Activated CD4-positive, alpha-beta T cell treated with anti-CD3 and anti-CD28 coated beads for 1 hour (primary cell): ENCODE measurements at places on chromosomes 7 and 10.

DNA sequence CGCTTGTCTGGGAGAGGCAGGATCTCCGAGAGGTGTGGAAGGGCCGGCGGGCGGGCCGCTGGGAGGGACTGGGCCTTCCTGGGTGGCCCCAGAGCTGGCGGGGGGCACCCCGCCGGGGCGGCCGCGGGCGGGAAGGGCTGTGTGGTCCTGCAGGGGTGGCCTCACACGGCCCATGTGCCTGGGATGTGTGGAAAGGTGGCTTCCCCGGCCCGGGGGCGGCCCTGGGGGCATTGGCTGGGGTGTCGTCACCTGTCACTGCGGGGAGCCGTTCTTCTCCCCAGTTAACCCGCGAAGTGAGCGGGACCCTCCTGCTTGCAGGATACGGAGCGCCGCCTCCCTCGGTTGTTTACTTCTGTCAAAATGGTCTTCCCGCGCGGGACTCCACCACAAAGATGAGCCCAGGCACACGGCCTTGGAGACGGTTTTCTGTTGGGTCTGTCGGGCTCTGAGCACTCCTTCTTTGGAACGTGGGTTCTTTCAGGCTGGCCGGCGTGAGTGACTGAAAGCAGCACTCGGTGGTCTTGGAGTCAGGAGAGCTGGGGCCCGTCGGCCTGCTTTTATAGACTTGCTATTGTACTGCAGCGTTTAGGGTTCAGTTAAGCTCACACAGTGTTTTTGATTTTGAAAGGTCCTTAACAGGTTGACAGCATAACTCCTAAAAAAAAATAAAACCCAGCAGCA, 700 bp downstream of the SMC3 start:
- peak; percentile 42 for DNase-seq

DNA sequence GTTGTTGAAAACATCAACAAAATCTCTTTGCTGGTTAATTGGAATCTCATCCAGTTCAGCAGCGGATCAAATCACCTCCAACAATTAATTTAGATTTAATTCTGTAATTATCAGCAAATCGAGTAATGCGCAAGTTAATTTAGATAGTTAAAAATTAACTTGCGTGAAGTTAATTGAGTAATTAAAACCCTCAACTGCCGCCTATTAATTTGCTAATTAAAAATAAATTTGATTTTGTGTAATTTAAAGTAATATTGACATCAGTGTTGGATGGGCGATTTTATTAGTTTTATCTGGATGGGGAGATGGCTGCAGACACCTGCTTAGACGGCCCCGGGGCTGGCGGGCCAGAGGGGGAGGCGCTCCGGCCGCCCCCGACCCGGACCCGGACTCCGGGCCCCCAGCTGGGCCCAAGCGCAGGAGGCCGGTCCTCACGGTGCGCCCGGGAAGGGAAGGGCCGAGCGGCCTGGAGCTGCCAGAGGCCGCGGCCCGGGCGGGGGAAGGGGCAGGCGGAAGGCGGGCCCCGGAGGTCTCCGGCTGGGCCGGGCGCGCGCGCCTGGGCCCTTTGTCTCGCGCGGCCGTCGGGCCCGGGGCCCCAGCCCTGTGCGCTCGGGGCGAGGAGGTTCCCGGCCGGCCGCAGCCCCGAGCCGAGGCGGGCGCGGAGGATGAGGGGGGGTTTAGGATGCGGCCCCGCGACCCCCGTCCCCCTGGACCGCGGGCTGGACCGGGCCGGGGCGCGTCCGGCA, 3.3 kb upstream of the UNCX start:
- DNase-seq: no peak

- no peak for DNase-seq
These were observed 73.2 kb downstream of the SEM1 start for GRCh38 chr7:96636342-96636860.

DNA sequence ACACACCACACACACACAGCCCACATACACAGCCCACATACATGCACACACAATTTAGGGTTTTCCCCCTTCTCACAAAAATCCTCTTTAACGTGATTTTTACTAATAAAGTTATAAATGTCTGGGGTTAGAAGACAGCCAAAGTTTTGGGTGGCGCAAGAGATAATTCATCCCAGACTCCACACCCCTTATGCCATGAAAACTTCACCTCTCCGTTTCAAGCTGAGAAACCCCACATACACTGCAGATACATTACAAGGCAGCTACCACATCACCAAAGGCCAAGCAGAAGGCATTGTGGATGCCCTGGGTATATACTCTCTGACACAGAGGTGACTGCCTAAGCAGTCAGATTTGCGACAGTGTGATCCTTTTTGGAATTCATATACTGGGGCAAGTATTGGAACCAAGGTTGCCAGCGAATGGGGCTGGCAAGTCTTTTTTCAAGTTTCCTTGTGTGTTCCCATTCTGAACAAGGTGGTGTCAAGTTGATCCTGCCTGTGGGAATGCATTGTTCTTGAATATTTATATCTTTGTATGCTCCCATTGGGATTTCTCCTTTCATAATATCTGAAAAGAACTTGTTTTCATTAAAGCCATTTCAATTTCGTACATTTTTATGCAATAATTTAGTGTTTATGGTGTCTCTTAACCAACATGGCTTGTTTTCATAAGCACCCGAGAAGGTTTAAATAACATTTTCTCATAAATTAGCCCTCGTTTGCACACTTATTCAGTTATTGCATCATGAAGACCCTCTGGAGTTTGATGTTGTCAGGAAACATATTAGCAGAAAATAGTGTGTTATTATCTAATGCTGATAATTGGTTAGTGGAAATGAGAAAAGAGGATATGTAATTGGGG, 130.2 kb downstream of the TCF7L2 start:
- DNase-seq: no peak

- no peak for DNase-seq
These were observed 486 bp downstream of the CACNA2D1 start for GRCh38 chr7:82443036-82443546.

DNA sequence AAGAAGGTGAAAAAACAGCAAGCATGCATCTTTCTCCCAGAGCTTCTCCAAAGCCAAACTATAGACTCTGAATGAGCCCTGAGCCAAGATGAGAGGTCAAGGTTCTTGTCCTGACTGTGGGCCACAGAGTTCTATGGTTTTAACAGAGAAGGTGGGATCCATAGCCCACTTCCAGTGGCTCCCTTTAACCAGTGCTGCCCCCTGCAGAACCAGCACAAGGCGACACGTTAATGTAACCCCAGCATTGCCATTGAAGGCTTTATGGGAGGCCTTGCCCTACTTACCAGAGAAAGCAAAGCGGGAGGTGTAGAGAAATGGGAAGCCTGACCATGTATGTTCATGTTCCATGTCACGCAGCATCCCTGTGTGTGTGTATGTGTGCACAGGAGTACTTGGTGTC, 243.6 kb downstream of the PRPF18 start:
- no peak for DNase-seq

DNA sequence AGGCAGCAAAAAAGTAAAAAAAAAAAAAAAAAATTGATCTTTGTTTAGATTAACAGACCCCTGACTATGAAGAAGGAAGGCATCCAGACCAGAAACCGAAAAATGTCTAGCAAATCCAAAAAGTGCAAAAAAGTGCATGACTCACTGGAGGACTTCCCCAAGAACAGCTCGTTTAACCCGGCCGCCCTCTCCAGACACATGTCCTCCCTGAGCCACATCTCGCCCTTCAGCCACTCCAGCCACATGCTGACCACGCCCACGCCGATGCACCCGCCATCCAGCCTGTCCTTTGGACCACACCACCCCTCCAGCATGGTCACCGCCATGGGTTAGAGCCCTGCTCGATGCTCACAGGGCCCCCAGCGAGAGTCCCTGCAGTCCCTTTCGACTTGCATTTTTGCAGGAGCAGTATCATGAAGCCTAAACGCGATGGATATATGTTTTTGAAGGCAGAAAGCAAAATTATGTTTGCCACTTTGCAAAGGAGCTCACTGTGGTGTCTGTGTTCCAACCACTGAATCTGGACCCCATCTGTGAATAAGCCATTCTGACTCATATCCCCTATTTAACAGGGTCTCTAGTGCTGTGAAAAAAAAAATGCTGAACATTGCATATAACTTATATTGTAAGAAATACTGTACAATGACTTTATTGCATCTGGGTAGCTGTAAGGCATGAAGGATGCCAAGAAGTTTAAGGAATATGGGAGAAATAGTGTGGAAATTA, 19.4 kb downstream of the GATA3 start:
- no peak for DNase-seq

DNA sequence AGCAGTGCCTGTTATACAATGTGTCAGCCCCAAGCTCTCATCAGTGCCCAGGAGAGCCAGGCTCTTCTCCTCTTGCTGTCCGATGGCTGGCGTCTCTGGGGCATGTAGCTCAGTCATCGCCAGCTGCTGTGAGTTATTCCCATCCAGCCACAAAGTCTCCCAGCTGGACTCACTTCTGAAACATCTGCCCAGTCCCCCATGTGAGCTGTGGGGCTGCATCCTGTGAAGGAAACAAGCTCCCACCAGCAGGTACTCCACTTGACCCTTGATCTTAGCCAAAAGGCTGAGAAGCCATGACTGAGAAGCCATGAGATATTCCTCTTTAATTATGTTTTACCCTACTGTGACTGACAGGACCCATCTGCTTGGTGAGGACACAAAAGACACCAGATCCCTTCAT, 212.7 kb upstream of the IGFBP3 start:
- no peak for DNase-seq

- DNase-seq: no peak
These were observed 176.9 kb downstream of the RPS24 start for GRCh38 chr10:78210548-78210947.

DNA sequence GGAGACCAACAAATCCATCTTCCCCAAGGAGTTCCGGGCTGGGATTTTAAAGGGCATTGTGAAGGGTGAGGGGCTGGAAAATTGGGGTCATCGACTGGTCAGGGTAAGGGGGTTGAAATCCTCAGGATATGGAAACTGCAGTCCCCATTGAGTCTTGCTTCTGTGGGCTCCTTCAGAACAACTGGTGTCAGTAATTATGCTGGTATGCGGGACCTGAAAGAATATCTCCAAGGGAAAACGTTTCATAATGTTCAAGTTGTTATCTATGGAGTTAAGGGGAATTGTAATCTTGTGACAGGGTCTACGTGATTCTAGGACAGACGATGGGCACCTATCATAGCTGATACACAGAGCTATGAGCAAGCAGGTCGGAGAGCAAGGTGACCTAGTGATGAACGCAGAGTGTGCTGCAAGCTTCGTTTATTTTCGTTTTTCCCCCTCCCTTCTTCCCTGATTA, 494 bp upstream of the RHBDD2 start:
- no peak for DNase-seq

DNA sequence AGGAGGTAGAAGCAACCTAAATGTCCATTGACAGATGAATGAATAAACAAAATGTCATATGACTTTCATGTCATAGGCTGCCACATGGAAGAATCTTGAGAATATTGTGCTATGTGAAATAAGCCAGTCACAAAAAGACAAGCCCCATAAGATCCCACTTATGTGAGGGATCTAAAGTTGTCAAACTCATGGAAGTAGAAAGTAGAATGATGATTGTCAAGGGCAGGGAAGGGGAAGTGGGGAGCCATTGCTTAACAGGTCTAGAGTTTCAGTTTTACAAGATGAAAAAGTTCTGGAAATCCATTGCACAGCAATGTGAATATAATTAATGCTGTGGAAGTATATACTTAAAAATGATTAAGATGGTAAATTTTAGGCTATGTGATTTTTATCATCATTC, 229.3 kb upstream of the KMT2E start:
- no peak for DNase-seq

DNA sequence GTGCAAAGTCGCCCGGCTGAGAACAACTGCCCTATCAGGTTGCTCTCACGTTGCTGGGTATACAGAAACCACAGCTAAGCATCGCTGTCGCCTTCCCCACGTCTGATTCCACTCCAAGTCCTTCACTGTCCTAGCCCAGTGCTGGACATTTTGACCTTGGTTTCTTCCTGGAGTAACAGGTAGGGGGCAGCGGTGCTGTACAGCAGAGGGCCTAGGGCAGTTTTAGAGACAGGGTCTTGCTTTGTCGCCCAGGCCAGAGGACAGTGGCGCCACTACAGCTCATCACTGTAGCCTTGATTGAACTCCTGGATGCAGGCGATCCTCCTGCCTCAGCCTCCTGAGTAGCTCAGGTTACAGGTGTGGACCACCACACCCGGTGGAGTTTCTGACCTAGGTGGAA, 2.6 kb downstream of the CLDN15 start:
- DNase-seq: no peak

GRCh38 chr7:75687246-75688088, 51.3 kb downstream of the HIP1 start:
- no peak for DNase-seq

DNA sequence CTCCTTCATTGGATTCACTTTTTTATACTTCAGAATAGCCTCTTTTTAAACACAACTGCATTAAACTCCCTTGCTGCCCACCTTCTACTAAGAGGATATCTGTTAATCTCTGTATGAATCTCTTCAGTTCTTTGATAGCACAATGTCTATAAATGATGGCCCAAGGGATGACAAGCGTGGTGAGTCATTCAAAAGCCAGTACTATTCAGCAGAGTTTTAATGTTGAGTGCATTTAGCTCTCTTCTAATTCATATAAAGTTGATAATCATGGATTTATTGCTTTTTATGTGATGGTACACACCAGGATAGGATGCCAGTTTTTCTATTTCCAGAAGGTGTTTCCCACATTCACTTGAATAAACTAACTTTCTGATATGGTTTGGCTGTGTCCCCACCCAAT, 57.4 kb upstream of the HECTD2 start:
- DNase-seq: no peak

DNA sequence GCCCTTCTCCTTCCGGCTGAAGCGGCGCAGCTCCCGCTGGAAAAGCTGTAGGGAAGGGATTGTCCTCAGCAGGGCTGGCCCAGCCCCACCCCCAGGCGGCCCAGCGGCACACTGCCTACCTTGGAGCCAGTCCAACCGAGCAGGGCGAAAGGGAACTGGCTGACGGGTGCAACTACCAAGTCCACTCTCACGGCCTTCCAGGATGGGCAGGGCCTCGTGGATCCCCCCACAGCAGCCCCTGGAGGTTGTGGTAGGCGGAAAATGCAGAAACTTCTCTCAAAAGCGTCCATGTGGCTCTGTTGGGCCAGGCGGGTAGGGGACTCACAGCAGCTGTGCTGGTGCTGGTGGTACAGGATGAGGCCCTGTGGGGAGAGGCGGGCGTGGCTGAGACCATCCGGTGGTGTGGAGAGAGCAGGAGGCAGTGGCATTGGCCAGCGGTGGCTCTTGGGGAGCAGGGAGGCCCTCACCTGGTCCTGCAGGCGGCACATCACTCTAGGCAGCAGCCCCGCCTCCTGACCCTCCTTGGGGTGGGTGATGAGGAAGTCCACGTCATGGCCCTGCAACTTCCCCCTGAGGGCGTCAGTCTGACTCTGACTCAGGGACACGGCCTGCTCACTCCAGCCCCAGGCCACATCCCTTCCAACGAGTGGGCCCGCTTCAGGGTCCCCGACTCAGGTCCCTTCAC, 8.4 kb upstream of the PGAM2 start:
- DNase-seq: no peak

DNA sequence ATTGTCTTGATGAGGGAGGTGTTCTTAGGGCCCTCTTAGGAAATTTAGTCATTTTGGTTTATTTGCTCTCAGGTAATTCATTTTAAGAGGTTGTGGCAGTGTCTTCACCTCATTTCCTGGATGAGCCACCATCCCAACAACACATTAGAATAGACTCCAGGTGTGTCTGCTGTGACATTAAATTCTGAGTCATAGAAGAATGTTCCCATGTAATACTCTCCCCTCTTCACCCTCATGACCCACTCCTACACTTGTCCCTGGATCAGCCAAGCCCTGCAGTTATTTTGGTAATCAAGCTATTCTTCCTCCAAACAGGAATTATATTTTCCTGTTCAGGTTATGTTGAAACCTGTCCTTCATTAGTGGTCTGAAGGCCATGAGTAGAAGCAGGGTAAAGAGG, 944.1 kb downstream of the SORCS3 start:
- no peak for DNase-seq

- DNase-seq: no peak
These were observed 210.7 kb downstream of the SKAP2 start for GRCh38 chr7:26653430-26654399.

- no peak for DNase-seq
These were observed 26.1 kb upstream of the ACTR3B start for GRCh38 chr7:152733286-152733934.
